Activated naive CD8-positive, alpha-beta T cell treated with anti-CD3 and anti-CD28 coated beads, Interleukin-2, amount 50 U/mL, for 24 hours (primary cell): ENCODE measurements at places on chromosomes 12 and 14.

DNA sequence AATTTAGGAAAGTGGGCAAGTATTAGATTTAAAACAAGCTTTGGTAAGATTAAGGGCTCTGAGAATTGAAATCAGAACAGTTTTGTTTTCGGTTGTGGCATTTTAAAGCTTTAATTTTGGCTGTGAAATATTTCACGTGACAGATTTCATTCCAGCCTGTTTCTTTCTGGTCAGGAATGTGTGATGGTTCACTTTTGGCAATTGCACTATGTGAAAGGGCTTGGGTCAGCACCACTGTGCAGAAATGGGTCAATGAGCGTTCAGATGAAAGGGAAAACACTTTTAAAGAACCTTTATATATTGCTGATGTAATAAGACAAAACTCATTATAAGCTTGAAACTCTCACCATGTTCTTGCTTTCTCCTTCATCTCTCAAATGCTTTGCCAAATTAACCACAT, 17.1 kb downstream of the NUBPL start:
- no peak for DNase-seq
- H3K4me3 ChIP-seq: no peak overlapping the region
- peaks cover 7% of the 10 kb centered on the region for H3K36me3 ChIP-seq
- H3K4me1 ChIP-seq: no peaks in the 10 kb centered on the region
- H3K27ac ChIP-seq: no peak overlapping the region
- no peaks in the 10 kb centered on the region for H3K27me3 ChIP-seq

DNA sequence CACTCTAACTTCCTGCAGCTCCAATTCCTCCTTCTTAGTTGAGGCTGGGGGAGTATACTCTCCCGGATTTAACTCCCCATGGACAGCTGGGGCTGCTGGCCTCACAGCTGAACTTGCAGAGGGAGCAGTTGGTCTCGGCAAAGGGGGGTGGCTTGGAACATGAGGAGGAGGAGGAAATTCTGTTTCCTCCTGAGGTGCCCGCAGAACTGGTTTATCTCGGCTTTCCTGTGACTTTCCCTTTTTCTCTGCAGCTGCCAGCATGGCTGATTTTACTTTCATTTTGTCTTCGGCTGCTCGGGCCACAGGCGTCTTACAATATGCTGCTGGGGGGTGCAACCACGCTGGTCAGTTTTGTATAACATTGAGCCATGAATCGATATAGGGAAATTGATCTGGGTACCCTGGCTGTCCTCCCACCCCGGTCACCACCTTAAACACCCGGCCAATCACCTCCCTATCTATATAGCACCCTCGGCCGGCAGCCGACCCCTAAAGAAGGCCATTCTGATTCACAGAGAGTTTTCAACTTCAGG, 1317.6 kb downstream of the TMEM121 start:
- peak overlapping the region; percentile 74 for H3K27ac ChIP-seq
- DNase-seq: peak; percentile 36
- H3K36me3 ChIP-seq: no peaks in the 10 kb centered on the region
- no peaks in the 10 kb centered on the region for H3K27me3 ChIP-seq
- H3K4me3 ChIP-seq: peak overlapping the region; percentile 81
- peaks cover 49% of the 10 kb centered on the region for H3K4me1 ChIP-seq

- no peak overlapping the region for H3K4me3 ChIP-seq
- peaks cover 8% of the 10 kb centered on the region for H3K4me1 ChIP-seq
- H3K27me3 ChIP-seq: peaks cover 8% of the 10 kb centered on the region
- H3K36me3 ChIP-seq: no peaks in the 10 kb centered on the region
- H3K27ac ChIP-seq: no peak overlapping the region
- DNase-seq: no peak
These were observed 197.6 kb downstream of the PHETA1 start for GRCh38 chr12:111171345-111171744.

- peaks cover 33% of the 10 kb centered on the region for H3K4me1 ChIP-seq
- no peak for DNase-seq
- H3K27ac ChIP-seq: no peak overlapping the region
- H3K36me3 ChIP-seq: peaks cover 3% of the 10 kb centered on the region
- no peaks in the 10 kb centered on the region for H3K27me3 ChIP-seq
These were observed 52.0 kb upstream of the PPP2R5C start for GRCh38 chr14:101709533-101709881.

GRCh38 chr14:104443391-104444158, 136.0 kb upstream of the C14orf180 start:
- H3K4me3 ChIP-seq: no peak overlapping the region
- H3K36me3 ChIP-seq: no peaks in the 10 kb centered on the region
- peak overlapping the region; percentile 64 for H3K27ac ChIP-seq
- DNase-seq: no peak
- peaks cover 7% of the 10 kb centered on the region for H3K27me3 ChIP-seq
- H3K4me1 ChIP-seq: no peaks in the 10 kb centered on the region

DNA sequence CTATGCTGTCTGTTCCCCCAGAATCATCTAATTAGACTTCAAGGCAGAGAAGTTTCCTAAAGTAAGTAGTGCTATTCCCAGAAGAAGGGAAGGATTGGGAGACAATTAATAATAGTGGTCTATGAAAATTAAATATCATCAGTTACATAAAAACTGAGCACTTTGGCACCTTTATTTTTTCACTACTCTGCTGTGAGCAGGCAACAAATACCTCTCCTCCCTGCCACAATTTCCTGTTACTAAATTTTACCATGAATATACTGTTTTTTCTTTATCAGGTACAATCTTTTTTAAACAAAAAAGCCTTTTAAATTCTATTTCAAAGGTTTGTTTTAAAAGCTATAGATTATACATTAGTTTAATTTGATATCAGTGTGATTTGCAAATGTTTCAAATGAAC, 29.4 kb upstream of the KRAS start:
- H3K4me3 ChIP-seq: no peak overlapping the region
- peaks cover 36% of the 10 kb centered on the region for H3K4me1 ChIP-seq
- no peaks in the 10 kb centered on the region for H3K27me3 ChIP-seq

DNA sequence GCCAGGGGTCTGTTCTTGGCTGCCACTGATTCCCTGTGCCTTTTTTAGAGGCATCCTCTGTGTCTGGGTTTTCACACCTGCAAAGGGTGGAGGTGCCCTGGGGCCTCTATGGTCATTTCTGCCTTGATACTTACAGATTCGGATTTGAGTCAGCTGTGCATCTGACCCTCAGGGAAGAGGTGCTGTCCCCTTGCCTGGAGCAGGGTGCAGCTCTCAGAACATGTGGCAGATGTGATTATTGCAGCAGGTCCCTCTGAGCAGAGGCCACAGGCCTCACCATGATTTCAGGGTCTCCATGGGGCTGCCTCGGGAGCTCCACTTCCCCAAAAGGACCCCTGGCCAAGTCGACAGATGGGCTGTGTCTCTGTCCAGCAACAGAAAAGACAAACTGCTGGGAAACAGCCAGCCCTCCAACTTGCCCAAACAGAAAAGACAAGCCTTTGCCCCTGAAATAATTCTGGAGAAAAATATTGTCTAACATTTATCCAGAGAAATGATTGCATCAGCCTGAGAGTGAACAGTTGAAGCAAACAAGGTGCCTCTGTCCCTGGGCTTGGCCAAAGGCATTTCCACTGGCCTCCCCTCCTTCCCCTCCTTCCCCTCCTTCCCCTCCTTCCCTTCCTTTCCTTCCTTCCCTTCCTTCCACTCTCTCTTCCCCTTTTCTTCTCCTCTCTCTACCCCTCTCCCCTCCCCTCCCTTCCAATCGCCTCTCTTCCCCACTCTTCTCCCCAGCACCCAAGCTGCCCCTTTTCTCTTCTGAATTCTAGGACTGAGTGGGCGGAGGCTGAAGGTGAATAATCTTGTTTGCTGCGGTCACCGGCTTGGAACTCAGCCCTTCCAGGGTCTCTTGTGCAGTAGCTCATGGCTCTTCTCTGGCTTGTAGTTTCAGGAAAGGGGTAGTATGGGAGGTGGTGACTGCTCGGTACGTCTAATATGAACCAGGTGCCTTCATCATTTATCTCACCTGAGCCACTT, 676 bp downstream of the SERPINA3 start:
- H3K36me3 ChIP-seq: no peaks in the 10 kb centered on the region
- H3K4me3 ChIP-seq: no peak overlapping the region
- no peak overlapping the region for H3K27ac ChIP-seq
- H3K4me1 ChIP-seq: no peaks in the 10 kb centered on the region
- no peak for DNase-seq

GRCh38 chr12:75714462-75715322, 203.3 kb upstream of the KRR1 start:
- peaks cover 2% of the 10 kb centered on the region for H3K27me3 ChIP-seq
- DNase-seq: no peak
- H3K27ac ChIP-seq: no peak overlapping the region
- no peak overlapping the region for H3K4me3 ChIP-seq

DNA sequence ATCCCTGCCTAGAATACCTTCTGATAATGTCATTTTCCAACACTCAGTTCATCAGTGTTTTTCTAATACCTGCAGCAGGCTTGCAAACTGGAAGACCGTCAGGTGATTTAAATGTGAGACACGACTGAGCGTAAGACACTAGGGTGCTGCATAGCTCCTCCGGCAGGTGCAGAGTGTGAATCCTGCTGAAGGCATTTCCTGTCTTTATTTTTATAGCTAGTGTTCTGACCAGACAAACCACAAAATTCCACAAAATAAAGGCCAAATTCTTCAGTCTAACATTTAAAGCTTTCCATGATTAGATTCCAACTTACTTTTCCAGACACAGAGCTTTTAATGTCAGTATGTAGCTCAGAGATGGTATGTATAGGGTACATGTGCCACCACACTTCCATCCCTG, 70.7 kb downstream of the BBS10 start:
- no peak overlapping the region for H3K27ac ChIP-seq
- H3K4me1 ChIP-seq: peaks cover 18% of the 10 kb centered on the region
- H3K27me3 ChIP-seq: peaks cover 26% of the 10 kb centered on the region
- no peak for DNase-seq

DNA sequence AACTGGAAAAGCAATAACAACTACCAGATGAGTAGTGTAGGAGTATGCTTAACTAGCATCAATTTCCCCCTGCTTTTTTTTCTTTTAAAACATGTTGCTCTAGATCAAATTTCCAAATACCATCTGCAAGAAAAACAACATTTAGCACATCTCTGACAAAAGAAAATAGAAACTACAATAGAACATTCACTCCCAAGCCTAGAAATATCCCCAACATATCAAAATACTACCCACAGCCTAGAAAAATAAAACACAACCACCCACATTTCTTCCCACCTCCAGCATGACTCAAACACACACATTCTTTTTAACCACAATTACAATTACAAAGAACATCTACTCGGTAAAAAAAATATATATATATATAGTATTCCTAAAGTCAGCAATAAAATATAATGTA, 120.0 kb downstream of the PPFIA2 start:
- no peaks in the 10 kb centered on the region for H3K4me1 ChIP-seq
- H3K36me3 ChIP-seq: no peaks in the 10 kb centered on the region
- no peak for DNase-seq
- no peak overlapping the region for H3K4me3 ChIP-seq
- H3K27ac ChIP-seq: no peak overlapping the region

- DNase-seq: no peak
- H3K27ac ChIP-seq: no peak overlapping the region
- H3K36me3 ChIP-seq: no peaks in the 10 kb centered on the region
- no peaks in the 10 kb centered on the region for H3K4me1 ChIP-seq
- peaks cover 7% of the 10 kb centered on the region for H3K27me3 ChIP-seq
- H3K4me3 ChIP-seq: no peak overlapping the region
These were observed 30.3 kb downstream of the FBXL14 start for GRCh38 chr12:1564067-1564466.

- no peak for DNase-seq
- no peaks in the 10 kb centered on the region for H3K27me3 ChIP-seq
- no peak overlapping the region for H3K4me3 ChIP-seq
- H3K36me3 ChIP-seq: peaks cover 43% of the 10 kb centered on the region
- H3K4me1 ChIP-seq: no peaks in the 10 kb centered on the region
These were observed 14.7 kb downstream of the MYL6 start for GRCh38 chr12:56172839-56173238.
